ENCODE measurements at places on chromosomes 2 and 18.

- DNase-seq: no peak
Measured at GRCh38 chr2:180364719-180365118, 357.6 kb upstream of the CWC22 start.

DNA sequence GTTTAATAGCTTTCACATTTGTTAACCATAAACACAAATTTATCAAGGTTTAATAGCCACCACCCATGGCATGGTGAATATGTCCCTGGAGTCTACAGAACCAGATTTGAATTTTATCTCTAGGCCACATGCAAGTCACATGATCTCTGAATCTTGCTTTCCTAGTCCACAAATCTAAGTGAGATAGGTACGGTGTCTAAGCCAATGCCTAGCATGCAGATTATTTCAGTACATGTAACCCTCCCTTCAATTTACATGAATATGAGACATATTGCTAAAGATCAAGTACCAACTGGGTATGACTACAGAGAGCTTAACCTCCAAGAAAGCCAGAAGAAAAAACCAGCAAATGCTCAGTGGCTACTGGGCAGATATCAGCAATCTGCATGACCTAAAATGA lies 10.0 kb downstream of the ZNF24 start:
- DNase-seq: no peak

DNA sequence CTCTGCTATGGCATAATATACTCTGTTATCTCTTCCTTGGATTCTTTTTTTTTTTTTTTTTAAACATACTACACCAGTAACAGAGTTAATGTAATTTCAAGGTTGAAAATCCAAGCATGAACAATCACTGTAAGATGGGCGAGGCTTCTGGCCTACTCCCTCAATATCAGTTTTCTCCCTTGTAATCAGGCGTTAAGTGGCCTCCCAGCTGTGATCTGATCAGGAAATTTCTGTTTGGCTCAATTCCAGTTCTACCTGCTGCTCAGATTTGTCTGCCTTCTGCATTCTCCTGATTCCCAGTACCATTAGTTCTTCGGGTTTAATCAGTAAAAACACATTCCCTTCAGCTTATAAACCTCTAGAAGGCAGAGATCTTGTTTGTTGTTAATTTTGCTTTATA lies 18.6 kb downstream of the PRKD3 start:
- DNase-seq: no peak

DNA sequence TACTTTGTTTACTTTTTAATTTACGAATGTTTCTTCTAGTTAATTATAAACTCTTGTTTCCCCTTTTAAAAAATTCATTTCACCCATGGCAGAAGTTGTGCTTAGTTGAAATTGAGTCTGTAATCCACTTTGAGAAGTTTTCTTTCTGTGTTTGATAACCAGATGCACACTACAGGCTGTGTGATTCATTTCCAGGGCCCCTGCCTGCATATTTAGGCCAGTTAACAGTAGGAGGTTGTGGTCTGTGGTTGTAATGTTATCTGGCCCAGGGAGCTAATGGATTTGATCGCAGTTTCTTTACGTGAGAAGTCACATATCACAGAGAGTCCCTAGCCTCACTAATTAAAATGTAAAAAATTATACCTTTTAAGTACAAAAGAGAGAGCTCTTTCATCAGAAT lies 3.3 kb downstream of the CDH7 start:
- DNase-seq: no peak

- DNase-seq: no peak
Measured at GRCh38 chr2:101395545-101396315, 8.4 kb upstream of the CREG2 start.

- DNase-seq: no peak
Measured at GRCh38 chr18:79567481-79568147, 112.0 kb upstream of the CTDP1 start.

DNA sequence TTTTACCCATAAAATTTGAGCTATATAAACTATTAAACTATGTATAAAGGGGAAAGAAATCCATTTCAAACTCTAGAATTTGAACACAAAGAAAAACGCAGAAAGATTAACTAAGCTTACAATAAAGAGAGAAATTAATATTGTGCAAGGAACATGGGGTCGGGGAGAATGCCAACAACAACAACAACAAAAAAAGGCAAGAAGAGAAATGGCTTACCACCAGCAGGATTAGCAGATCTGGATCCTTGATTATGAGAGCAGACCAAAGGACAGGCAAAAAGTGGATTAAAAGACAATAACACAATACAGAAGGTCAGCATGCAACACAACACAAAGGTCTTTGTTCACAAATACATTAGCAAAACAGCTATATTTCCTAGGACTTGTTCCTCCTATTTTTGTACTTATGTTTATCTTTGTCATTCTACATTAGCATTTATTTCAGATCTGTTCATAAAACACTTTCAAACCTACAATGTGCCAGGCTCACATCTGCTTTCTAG lies 103.4 kb upstream of the RNU4ATAC start:
- no peak for DNase-seq

DNA sequence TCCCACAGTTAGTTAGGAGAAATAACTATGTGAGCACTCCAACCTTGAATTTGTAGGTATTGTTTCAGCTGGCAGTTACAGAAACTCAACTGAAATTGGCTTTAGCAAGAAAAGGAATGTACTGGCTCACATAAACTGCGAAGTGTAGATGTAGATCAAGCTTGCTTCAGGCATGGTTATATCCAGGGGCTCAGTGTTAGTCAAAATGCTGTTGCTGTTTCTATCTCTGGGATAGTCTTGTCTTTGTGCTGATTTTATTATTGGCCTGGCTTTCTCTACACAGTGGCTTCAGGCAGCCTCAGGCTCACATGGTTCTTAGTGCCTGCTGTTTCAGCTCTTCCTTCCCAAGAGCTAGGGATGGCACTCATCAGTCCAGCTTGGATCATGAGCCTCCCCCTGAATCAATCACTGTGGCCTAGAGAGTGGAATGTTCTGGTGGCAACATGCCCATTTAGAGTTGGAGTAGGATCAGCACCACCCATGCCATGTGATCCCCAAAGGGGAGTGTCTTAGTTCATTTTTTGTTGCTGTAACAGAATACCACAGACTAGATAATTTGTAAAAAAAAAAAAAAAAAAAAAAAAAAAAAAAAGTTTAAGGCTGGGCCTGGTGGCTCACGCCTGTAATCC lies 69.1 kb upstream of the FOXI3 start:
- no peak for DNase-seq

DNA sequence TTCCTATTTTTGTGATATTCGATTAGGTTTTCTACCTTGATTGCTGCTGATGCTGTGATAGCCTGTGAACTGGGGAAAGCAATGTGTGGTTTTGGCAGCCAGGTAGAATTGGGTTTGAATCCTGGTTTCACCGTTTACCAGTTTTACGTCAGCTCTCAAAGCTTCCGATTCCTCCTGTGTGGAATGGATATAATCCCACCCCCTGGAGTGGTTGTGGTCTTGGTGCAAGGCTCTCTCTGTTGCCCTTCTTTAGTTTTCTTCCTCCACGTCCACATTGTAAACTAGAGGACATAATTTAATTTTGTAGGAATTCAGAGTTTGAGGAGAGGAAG lies 45.0 kb downstream of the PHLPP1 start:
- DNase-seq: no peak

- DNase-seq: no peak
Measured at GRCh38 chr18:7908681-7909299, 341.7 kb downstream of the PTPRM start.

GRCh38 chr18:6781142-6781714 lies 51.7 kb downstream of the ARHGAP28 start:
- no peak for DNase-seq
